ENCODE measurements at places on chromosomes 5 and 9.

- no peaks in the 10 kb centered on the region for H3K27me3 ChIP-seq
- peak overlapping the region; percentile 94 for H3K27ac ChIP-seq
- no peaks in the 10 kb centered on the region for H3K36me3 ChIP-seq
- no peak overlapping the region for H3K4me3 ChIP-seq
Observed at GRCh38 chr9:38382141-38382540, 10.4 kb upstream of the ALDH1B1 start.

- no peak for DNase-seq
- H3K4me1 ChIP-seq, result no peaks in the 10 kb centered on the region
- no peak overlapping the region for H3K27ac ChIP-seq
- no peaks in the 10 kb centered on the region for H3K27me3 ChIP-seq
Observed at GRCh38 chr9:137975527-137975913, 97.9 kb downstream of the CACNA1B start.

- H3K4me3 ChIP-seq, result no peak overlapping the region
- H3K4me1 ChIP-seq, result peaks cover 8% of the 10 kb centered on the region
- H3K27me3 ChIP-seq, result no peaks in the 10 kb centered on the region
- no peaks in the 10 kb centered on the region for H3K36me3 ChIP-seq
- no peak overlapping the region for H3K27ac ChIP-seq
- no peak for DNase-seq
Observed at GRCh38 chr9:128701227-128701854, 962 bp upstream of the PKN3 start.

- H3K27me3 ChIP-seq, result no peaks in the 10 kb centered on the region
- H3K4me1 ChIP-seq, result no peaks in the 10 kb centered on the region
- no peak for DNase-seq
- H3K4me3 ChIP-seq, result no peak overlapping the region
- H3K27ac ChIP-seq, result no peak overlapping the region
Observed at GRCh38 chr5:61089351-61089750, 72.9 kb downstream of the SMIM15 start.

DNA sequence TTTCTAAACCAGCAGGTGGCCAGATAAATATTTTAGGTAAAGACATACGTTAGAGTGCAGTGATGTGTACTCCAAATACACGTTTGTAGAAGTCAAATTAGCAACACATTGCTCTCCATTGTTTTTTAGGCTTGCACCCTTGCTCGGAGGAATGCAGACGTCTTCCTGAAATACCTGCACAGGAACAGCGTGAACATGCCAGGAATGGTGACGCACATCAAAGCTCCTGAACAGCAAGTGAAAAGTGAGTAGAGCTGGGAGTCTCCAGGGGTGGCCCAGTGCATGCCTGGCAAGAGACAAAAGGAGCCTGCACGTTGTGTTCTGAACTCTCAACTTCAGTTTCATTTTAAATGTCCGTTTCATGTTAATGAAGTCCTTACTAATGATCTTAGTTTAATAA lies 207.5 kb upstream of the OTULINL start:
- no peaks in the 10 kb centered on the region for H3K4me1 ChIP-seq
- no peak overlapping the region for H3K27ac ChIP-seq
- H3K36me3 ChIP-seq, result peaks cover 43% of the 10 kb centered on the region
- H3K27me3 ChIP-seq, result no peaks in the 10 kb centered on the region
- H3K4me3 ChIP-seq, result no peak overlapping the region

DNA sequence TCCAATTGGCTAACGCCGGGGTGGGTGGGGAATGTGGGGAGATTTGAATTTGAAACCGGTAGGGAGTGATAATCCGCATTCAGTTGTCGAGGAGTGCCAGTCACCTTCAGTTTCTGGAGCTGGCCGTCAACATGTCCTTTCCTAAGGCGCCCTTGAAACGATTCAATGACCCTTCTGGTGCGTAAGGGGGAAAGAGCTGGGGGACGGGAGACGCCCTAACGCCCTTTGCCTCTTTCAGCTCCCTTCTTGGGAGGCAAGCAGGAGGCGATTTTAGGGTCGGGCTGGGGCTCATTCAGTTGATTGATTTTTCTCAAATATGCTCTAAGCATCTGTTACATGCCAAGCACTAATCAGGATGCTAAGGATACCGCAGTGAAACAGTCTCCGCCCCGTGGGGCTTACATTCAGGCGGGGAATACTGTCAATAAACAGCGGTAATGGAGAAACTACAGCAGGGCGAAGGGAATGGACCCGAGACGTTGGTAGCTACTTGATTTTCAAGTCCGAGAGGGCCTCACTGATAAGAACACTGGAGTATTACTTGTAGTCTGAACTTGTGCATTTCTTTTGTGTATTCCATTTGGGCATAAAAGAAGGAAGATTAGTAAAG lies at the start of gene HMMR:
TSS of gene HMMR (plus strand) at position 71 of the 610 bp plus-strand sequence. CDS start at position 132, 61 bp downstream.
- peak within 1 kb of the TSS; percentile 69 for H3K4me3 ChIP-seq
- no peaks in the 10 kb centered on the region for H3K27me3 ChIP-seq
- H3K27ac ChIP-seq, result peak within 1 kb of the TSS; percentile 81
- no peaks in the 10 kb centered on the region for H3K36me3 ChIP-seq
- no peak for DNase-seq

GRCh38 chr5:178419651-178420050 lies 170.5 kb downstream of the COL23A1 start:
- H3K27ac ChIP-seq, result no peak overlapping the region
- H3K4me1 ChIP-seq, result no peaks in the 10 kb centered on the region
- no peaks in the 10 kb centered on the region for H3K36me3 ChIP-seq
- no peaks in the 10 kb centered on the region for H3K27me3 ChIP-seq
- no peak for DNase-seq
- H3K4me3 ChIP-seq, result no peak overlapping the region

GRCh38 chr5:82376307-82376706 lies 98.2 kb upstream of the RPS23 start:
- H3K4me3 ChIP-seq, result no peak overlapping the region
- no peaks in the 10 kb centered on the region for H3K27me3 ChIP-seq
- H3K27ac ChIP-seq, result peak overlapping the region; percentile 11
- no peak for DNase-seq

- no peaks in the 10 kb centered on the region for H3K36me3 ChIP-seq
- no peak overlapping the region for H3K27ac ChIP-seq
- H3K4me3 ChIP-seq, result no peak overlapping the region
- DNase-seq, result no peak
- no peaks in the 10 kb centered on the region for H3K27me3 ChIP-seq
Observed at GRCh38 chr9:80881940-80882339, 807.4 kb downstream of the TLE1 start.

DNA sequence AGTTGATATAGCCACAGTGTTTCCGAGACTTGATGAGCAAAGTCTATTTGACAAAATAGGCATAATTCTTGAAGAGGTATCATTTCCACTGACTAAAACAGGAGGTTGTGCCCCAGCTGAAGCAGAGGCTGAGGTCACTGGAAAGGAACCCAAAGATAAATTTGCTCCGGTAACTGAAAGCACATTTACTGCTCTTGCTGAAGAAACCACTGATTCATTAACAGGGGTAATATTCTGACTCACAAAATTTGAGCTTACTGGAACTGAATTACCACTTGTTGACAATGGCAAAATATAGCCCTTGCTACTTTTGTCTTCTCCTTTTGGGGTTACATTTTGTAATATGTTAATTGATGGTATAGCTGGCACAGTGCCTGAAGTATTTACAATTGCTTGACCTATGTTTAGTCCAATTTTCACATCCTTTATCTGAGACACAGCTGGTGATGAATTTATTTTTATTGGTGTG lies 30.2 kb downstream of the MLANA start:
- H3K36me3 ChIP-seq, result peaks cover 24% of the 10 kb centered on the region
- no peak for DNase-seq
- H3K27ac ChIP-seq, result no peak overlapping the region
- no peaks in the 10 kb centered on the region for H3K27me3 ChIP-seq

DNA sequence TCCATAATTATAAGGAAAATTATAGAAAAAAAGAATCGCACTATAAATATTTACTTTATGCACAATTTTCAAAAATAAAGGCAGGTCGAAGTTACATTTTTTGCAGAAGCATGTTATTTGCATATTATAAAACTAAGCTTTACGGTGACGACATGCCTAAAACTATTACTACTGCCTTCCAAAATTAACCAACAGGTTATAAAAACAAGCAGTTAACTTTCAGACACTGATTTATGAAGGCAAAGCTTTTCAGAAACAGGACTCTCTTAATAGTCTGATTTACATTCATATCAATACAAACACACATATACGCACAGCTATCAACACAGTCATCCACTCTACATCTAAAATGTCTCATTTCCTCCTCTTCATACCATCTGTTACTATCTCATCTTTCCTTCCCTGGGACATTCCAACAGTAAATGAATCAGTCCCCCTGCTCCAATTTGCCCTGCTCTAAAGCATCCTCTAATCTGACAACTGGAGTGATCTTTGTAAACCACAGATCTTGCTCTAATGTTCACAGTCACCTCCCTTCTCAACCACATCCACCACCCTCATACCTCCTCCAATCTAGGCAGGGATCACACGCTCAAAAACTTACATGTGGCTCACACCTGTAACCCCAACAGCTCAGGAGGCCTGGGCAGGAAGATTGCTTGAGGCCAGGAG lies 21.6 kb downstream of the FBXW11 start:
- no peak overlapping the region for H3K27ac ChIP-seq
- no peaks in the 10 kb centered on the region for H3K27me3 ChIP-seq
- H3K4me1 ChIP-seq, result peaks cover 27% of the 10 kb centered on the region
- H3K4me3 ChIP-seq, result no peak overlapping the region

DNA sequence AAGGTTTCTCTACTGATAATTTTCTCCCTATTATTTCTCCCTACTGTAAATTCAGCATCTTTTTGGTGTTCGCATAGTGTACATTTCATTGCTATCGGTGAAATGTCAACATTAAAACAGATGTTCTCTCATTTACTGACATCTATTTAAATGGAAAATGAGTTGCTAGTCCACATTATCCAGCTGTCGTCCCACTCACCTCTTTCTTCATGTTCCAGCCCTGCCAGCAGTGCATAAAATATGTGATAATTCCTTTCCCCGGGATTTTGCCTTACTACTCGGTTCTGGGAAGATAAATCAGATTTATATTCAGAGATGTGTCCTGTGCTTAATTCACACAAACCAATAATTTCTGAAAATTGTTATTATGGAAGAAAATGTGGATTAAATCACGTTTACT lies 155.8 kb downstream of the MYO10 start:
- H3K36me3 ChIP-seq, result no peaks in the 10 kb centered on the region
- no peaks in the 10 kb centered on the region for H3K27me3 ChIP-seq
- H3K4me3 ChIP-seq, result no peak overlapping the region
- no peak for DNase-seq
- no peak overlapping the region for H3K27ac ChIP-seq
- no peaks in the 10 kb centered on the region for H3K4me1 ChIP-seq

DNA sequence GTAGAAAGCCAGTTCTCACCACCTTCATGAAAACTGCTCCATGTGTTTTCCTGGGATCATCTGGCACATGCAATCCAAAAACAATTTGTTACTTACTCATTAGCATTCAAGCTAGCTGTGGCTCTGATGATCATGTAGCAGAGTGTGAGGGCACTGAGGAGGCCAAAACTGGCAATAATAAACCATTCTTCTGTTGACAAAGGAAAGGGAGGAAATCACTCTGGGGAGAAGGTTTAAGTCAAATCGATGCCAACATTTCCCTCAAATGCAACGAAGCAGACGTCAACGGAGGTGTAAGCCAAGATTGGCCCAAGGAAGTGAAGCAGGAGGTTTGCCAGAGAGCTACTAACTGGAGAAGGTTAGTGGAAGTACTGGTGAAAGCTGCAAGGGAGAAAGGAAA lies 55.7 kb upstream of the TBC1D9B start:
- H3K27ac ChIP-seq, result no peak overlapping the region
- H3K27me3 ChIP-seq, result no peaks in the 10 kb centered on the region
- H3K4me1 ChIP-seq, result no peaks in the 10 kb centered on the region
- peaks cover 15% of the 10 kb centered on the region for H3K36me3 ChIP-seq
- DNase-seq, result no peak

DNA sequence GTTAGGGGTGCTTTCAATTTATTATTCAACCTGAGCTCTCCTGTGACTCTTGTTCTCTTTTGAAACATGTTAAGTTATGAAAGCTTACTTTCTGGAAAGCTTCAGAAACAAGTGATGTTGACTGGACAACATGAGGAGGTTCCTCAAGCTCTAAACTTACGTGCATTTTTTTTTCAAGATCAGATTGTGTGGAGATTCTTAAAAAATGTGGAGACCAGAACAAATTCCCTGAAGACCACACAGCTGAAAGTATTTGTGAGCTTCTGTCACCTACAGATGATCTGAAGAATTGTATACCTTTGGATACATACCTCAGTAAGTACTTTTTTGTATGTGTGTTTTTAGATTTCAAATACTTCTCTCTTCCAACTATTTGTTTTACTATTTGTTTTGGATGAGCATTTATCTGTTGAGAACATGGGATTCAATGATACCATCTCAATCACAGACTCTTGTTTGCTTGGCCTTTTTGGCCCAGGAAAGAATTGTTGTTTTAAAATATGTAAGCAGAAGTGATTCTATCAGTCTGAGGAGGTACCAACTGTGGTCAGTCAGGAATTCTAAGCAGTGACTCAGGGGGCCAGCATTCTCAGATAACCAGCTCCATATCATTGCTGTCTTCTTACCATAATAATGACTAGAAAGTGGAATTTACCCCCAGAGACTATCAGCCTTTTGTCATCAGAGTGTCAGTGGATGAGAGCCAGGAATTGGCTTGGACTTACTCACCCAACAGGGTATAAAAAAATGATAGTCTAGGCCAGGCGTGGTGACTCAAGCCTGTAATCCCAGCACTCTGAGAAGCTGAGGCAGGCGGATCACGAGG lies 34.4 kb upstream of the GLIPR2 start:
- no peaks in the 10 kb centered on the region for H3K4me1 ChIP-seq
- no peak overlapping the region for H3K4me3 ChIP-seq
- H3K27ac ChIP-seq, result no peak overlapping the region

DNA sequence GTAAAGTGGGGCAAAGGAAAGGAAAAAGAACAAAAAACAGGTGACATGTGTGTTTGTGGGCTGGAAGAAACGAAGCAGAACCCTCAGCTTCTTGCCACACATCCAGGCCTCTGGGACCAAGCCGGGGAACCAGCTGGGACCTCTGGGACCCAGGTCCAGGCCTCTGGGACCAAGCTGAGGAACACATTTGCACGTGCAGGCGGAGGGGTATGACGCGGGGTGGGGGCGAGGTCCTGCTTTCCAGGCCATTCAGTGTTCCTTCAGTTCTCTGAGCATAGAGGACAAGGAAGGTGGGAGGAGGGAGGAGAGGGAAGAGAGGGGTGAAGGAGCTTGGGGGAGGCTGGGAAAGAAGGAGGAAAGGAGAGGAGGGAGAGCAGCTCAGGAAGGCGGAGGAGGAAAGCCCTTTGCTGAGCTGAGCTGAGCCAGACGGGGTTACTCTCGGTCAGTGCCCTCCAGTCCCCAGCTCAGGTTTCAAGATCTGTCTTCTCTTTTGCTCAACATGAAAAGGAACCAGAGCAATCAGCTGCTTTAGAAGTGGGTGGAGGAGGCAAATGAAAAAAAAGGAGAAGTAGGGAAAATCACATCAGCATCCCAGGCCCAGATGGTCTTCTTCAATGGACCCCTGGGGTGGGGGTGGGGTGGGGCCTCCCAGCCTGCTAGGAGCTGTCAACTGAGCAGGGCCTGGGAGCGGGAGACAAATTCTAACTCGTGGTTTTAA lies 59.1 kb downstream of the ABCA1 start:
- no peaks in the 10 kb centered on the region for H3K36me3 ChIP-seq
- no peak overlapping the region for H3K27ac ChIP-seq
- peaks cover 20% of the 10 kb centered on the region for H3K4me1 ChIP-seq
- no peaks in the 10 kb centered on the region for H3K27me3 ChIP-seq
- no peak overlapping the region for H3K4me3 ChIP-seq

All from thoracic aorta (tissue), 2 donors.